Activated CD4-positive, alpha-beta T cell treated with anti-CD3 and anti-CD28 coated beads, Interleukin-2, amount 50 U/mL, for 1 hour (primary cell): ENCODE measurements at places on chromosomes 1 and 21.

DNA sequence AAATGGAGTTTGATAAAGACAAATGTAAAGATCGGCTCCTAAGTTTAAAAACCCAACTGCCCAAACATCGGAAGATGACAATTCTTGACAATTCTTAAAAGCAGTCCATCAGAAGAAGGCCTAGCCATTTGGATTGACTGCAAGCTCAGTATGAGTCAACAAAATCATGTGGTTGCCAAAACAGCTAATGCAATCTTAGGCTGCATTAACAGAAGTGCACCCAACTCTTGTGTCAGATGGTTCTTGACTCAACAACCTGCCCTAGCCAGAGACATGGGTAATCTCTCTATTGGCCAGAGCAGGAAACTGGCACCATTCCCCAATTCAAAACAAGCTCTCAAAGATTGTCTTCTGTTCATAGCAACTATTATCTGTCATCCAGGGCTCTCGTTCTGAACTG, 9.9 kb upstream of the NCF2 start:
- DNase-seq, result no peak

DNA sequence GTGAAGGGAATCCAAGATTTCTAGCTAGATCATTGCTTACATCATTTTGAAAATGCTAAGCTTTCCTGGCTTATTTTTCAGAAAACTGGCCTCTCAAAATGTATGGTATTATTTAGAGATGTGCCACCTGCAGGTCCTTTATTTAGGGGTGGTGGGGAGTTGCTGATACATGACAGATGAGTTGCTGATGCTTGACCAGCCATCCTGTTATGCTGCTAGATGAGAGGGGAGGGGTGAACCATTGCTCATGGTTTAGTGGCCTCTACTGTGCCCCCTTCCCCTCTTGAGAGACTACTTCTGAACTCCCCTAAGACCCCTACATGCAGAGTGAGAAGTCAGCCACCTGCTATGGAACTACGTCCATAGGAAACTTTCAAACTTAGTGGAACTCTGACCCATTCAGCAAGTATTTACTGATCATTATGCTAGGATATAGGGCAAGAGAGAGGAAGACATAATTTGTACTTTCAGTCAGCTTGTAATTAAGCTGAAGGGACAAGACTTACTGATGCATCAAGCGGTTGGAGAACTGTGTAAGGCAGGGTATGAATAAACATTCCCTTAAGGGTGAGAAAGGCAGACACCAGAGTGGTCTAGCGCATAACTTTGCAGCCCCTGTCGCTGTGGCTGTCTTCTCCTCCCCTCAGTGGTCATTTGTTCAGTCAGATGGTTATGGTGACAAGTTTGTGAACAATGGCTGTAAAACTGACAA, 34.6 kb downstream of the SLAMF6 start:
- DNase-seq, result no peak

DNA sequence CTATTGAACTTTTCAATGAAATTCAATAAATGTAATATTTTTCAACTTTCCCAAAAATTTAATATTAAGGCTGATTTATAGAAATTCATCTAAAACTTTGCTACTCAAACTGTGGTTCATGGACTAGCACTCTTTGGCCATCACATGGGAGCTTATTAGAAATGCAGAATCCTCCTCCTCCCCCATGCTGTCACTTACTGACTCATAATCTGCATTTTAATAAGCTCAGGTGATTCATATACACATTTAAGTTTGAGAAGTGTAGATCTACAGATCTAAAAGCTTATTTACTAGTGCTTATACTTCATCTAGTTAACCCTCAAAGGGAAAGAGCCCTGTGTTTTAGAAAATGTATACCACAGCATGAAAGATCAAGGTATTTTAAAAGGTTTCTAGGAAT, 84.3 kb downstream of the HS2ST1 start:
- DNase-seq, result no peak

DNA sequence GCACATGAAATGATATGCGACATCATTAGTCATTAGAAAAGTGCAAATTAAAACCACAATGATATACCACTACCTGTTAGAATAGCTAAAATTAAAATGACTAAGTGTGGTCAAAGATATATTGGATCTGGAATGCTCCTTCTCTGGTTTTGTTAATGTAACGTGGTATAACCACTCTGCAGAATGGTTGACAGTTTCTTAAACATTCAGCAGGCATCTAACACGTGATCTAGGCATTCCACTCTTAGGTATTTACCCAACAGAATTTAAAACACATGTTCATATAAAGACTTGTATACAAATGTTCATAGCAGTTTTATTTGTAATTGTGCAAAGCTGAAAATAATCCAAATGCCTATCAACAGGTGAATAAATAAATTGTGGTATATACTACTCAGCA, 165.0 kb upstream of the PLXNA2 start:
- no peak for DNase-seq

DNA sequence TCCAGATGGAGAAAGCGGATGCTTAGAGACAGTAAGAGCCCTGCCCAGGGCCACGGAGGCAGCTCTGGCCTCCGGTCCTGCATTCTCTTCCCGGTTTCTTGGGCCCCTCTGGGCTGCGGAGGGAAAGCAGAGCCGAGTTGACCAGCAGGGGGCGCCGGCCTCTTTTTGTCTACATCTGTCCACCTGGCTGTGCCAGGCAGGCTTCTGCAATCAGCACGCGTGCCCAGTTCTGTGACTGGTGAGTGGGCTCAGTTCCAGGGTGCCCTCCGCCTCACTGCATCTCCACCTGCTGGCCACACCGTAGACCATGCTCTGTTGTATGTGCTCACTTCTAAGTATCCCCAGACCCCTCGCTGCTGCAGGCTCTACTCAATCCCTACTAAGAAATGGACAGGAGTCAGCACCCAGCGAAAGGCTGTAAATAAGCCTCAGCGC, 6.7 kb upstream of the HUNK start:
- peak; percentile 64 for DNase-seq

DNA sequence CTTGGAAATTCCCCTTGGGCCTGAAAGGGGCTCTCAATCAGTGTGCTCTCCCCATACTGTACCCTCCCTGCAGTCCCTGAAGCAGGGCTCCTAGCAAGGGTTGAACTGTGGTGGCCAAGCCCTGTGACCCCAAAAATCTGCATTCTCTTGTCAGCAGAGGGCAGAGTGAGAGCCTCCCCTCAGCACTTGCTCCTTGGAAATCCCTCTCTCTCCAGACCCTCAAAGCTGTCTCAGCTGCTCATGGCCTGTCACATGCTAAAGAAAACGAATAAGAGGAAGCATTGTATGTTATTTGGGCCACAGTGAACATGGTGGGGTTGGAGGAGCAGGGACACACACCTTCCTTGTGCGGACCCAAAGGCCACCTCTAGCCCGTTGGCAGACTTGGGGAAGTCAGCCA, 47.2 kb upstream of the SYNC start:
- no peak for DNase-seq

GRCh38 chr1:186082235-186082937, 292.7 kb downstream of the TPR start:
- no peak for DNase-seq

GRCh38 chr1:181033799-181034451, at the start of gene MR1:
Gene MR1, plus strand, starts transcription at chr1:181033983. Its CDS starts 25 bp downstream, at chr1:181034008.
- no peak for DNase-seq

DNA sequence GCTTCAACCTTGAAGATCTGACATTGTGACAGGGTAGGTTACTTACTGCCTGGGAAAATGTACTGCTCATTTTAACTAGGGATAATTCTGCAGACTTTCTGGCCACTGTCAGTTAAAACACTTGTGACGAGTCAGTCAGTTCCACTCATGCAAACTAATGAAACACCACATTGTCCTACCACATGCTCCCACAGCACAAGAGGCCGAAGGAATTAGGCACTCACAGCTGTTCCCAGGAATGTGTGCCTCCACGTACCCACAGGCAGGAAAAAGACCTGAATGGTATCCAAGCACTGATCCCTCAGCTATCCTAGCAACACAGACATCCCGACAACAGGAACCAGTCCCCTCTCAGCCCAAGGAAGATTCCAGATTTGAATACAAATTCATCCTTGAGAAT, 12.3 kb downstream of the BCAR3 start:
- DNase-seq, result no peak

DNA sequence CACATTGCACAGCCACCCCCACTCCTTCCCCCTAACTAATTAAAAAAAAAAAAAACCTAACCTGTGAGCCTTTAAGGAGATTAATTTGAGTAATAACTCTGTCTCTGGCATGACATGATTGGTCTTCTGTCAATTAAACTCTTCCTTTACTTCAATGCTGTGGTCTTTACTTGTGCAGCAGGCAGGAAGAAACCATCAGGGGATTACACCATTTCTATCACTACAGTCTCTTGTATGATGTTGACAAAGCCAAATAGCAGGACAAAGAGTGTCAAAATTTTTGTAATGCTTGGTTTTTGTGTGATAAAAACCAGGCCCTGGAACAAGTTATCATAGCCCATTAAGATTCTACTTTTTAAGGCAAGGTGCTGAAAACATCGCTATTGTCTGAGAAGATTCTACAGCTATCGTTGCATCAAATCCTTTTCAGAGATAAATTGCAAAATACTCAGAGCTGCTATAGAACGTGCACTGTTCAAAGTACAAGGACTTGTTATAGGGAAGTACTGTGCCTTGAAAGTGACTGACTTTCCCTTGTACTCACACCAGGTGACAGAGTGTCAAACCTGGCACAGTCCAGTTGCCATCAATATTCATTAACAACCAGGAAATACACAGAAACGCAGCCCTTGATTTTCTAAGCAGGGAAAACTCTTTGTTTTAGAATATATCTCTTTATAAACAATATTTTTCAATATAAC, 37.7 kb downstream of the LHX9 start:
- DNase-seq, result no peak

- DNase-seq, result peak; percentile 44
Measured at GRCh38 chr1:8510041-8510823, 192.3 kb downstream of the SLC45A1 start.

- no peak for DNase-seq
Measured at GRCh38 chr1:94101613-94102525, 19.1 kb downstream of the ABCA4 start.
